ENCODE measurements at places on chromosomes 7 and 10.
A peak's percentile ranks its signal among the peaks of the same experiment; 100 is the strongest.

- no peak for DNase-seq
These were observed 1078.9 kb downstream of the NRG3 start for GRCh38 chr10:82953909-82954308.

GRCh38 chr7:8209353-8209752 is 52.6 kb downstream of the ICA1 start:
- DNase-seq, result no peak

- no peak for DNase-seq
These were observed 6.9 kb upstream of the CAV2 start for GRCh38 chr7:116492654-116493109.

DNA sequence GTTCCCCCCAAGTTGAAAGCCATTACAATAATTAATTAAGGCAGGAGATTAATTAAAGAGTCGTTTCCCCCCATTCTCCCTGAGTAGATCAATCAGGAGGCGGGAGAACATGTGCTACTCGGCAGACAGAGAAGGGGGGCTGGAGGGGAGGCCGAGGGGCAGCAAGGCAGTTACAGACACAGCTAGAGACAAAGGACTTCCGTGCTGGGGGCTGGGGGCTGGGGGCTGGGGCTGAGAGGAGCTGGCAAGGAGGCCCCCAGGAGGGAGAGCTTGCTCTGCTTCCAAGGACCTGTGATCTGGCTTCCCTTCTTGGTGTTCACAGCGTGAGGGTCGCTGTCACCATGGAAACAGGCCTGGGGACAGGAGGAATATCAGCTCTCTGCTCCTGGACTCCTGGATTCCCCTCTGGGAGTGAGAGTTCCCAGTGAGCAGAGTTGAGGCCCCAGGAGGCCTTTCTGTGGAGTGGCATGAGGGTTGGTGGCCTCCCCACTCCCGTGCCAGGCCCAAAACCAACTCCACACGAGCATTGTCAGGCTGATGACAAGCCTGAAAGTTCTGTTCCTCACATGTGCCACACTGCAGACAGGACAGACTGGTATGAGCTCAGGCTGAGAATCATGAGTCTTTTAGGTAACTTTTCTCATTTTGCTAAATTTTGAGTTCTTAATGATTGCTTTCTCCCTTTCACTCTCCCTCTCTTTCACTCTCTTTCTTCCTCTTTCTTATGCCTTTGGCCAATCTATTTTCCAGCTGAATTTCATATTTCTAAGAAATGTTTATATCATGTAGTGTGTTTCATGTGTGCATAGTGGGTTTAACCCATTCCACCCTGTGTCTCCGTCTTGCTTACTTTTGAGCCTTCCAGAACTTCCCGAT is 16.4 kb downstream of the FAM241B start:
- no peak for DNase-seq

GRCh38 chr7:2016021-2016631 is 216.6 kb downstream of the MAD1L1 start:
- no peak for DNase-seq

DNA sequence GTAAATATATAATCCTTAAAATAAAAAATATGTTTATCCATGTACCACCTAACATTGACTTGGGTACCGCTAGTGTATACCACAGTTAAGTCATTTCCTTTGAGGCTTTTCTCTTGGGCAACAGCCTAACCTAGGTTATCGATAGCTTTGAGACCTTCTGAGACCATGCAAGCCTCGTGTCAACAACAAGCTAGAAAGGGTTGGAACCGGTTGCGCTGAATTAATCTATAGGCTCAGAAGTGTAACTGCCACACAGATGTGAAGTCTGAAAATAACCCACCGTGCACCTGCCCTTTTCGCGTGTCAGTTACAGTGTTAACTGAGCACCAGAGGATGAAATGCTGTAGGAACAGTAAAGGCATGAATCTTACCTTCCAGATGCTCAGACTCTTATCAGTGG is 59.8 kb downstream of the ARID5B start:
- DNase-seq, result peak; percentile 99

GRCh38 chr10:61904733-61905725 is 3.5 kb downstream of the ARID5B start:
- DNase-seq, result peak; percentile 80
